HS-5 (cell line): ENCODE measurements at places on chromosomes 3 and 15.
A peak's percentile ranks its signal among the peaks of the same experiment; 100 is the strongest.

- no peak for DNase-seq
Observed at GRCh38 chr15:25243800-25244097, 195.1 kb downstream of the UBE3A start.

- no peak for DNase-seq
Observed at GRCh38 chr15:89805241-89806209, 9.1 kb downstream of the ANPEP start.

DNA sequence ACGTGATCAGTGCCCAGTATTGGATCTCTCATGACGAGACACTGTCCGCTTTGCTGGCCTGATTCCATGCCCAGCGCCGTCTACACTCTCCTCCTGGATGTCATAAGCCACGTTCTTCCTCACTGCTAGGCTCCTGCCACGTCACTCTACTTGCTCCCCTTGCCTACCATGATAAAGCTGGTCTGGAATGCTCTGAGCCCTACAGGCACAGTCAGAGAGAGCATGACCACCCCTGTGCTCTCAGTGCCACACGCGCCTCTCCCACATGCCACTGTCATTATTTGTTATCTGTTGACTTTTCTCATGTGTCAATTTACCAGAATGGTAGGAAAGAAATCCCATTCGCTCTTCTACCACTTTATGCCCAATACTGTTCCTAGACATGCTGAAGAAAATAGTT is 148.6 kb downstream of the ANO10 start:
- DNase-seq: no peak

GRCh38 chr3:151425627-151426340 is 35.1 kb downstream of the IGSF10 start:
- DNase-seq: no peak

GRCh38 chr3:63385629-63386028 is 107.5 kb downstream of the SYNPR start:
- DNase-seq: no peak

DNA sequence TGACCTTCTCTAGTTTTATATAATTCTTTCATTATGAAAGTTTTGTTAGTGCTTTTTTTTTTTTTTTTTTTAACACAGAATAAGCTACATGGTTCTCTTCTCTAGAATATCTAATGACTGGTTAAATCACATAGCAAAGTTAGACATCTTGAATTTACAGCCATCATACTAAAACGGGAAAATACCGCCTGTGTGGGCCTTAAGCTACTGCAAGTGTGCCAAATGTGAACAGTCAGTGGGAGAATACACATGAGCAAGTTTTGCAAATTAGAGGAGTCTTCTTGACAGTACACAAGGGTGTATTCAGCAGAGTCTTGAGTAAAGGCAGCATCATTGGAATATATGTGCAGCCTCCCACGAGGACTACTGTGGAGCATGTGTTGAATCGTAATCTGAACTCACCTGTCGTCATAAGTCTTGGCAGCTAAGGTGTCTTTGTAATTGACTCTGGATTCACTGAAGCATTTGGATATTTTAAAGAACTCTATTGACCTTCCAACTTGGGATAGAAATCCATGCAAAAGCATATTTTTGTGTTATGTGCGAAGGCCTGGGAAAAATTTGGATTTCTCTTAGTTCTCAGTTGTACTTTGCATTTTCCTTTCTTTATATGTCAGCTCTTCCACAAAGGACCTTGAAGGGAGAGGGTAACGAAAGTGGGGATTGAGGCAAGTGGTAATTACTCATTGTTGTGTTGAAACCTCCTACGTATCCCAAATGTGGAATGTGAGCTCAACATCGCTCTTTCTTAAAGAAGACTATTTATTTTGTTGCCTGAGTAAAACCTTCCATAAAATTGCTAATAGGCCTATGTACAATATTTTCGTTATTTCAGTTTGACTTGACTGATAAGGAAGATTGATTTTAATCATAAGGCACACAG is 117.4 kb downstream of the ATG7 start:
- DNase-seq: no peak

- DNase-seq: no peak
Observed at GRCh38 chr15:72516777-72517176, 42.6 kb downstream of the ARIH1 start.

DNA sequence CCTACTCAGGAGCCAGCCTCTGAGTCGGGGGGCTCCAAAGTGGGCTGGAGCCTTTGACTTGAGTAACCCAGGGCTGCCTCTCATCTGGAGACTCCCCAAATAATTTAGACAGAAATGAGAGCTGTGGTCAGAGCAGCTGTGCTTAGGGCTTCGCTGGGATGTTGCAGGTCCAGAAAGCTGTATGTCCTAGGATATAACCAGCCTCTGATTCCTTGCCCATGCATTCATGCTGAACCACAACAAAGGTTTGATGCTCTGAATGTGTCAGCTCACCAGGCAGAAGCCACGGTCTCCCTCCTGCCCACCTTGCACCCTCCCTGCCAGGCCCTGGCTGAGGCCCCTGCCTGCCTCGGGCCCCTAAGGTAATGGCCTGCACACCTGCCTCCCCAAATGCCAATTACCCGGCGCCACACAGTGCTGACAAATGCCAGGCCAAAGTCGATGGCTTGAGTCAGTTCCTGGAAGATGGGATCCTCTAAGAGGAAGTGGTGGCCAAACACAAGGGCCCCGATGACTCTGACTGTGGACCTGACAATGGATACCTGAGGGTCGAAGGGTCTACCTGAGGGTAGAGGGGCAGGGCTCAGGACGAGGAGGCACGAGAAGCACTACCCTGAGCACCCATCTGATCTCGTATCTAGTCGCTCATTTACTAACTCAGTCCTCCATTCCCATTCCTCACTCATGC is 21.7 kb upstream of the PARL start:
- no peak for DNase-seq

- DNase-seq: no peak
Observed at GRCh38 chr3:128503751-128504532, 10.9 kb upstream of the GATA2 start.

DNA sequence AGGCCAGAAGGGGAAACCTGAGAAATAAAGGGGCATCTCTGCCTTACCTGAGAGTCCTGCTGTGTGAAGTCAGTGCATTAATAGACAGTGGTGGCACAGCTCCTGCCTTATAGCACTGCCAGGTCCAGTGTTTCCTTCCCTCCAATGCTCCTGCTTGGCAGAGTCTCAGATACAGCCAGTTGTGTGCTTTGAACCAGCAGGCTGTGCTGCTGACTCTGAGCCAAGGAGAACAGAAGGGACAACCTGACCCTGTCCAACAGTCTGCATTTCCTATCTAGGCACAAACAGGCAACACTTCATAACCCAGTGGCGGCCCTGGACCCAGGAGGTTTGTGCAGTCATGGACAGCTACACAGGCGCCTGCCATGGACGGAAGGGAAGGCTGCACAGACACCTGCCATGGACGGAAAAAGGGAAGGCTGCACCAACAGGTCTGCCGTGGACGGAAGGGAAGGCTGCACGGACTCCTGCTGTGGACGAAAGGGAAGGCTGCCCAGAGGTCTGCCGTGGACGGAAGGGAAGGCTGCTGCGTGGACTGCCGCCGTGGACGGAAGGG is 33.9 kb upstream of the PLXNA1 start:
- no peak for DNase-seq

GRCh38 chr3:56260262-56260661 is 208.0 kb downstream of the ERC2 start:
- DNase-seq: no peak

DNA sequence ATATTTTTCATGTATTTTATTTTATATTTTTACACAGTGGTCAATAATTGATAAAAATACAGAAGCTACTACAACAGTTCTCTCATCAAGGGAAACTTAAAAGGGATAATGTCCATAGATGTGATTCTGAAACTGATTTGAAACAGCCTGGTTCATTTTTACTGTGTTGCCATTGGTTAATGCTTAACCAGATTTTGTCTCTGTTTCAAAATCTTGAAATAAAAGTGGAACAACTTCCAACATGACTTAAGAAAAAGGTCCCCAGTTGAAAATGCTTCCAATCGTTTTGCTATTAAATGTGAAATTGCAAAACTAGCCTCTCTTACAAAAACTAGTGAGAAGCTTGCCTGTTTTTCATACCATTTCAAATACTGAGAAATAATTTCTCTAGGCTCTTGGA is 240.7 kb downstream of the LPP start:
- no peak for DNase-seq

DNA sequence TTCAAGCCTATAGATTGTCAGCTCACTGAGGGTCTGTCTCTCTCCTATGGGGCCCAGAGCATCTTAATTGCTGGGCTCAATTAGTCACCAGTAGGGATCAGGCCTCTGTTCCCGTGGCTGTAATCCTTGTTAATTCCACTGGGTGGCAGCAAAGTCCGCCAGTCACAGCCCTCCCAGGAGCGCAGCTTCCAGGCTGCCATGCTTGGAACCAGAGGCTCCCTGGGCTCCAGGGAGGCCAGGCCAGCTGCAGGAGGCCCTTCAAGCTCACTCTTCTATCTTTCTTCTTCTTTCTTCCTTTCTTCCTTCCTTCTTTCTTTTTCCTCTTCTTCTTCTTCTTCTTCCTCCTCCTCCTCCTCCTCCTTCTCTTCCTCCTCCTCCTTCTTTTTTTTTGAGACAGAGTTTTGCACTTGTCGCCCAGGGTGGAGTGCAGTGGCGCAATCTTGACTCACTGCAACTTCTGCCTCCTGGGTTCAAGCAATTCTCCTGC is 14.4 kb downstream of the RNU5B-1 start:
- peak; percentile 52 for DNase-seq

DNA sequence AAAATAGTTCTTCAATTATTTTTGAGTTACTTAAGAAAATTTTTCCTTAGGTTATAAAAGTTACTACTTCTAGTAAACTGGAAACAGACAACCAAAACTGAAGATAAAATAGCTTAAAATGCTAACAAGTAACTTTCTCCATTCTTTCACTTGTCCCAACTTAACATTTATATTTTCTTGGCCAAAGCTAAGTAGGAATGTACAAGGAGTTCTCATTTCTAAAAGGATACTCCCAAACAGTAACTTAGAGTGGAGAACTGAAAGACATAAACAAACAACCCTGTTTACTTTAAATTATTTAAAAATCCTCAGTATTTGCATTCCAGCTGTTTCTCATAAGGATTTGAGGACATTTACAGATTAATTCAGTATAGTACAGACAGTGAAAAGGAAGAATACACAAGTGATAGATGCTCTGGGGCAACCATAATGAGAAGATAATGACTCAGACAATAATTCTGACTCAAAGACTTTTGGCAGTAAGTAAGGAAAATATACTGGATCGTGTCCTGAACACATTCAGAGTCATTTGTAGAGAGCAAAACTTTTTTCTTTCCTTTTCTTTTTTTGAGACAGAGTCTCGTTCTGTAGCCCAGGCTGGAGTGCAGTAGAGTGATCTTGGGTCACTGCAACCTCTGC is 29.2 kb upstream of the ANXA2 start:
- DNase-seq: no peak

DNA sequence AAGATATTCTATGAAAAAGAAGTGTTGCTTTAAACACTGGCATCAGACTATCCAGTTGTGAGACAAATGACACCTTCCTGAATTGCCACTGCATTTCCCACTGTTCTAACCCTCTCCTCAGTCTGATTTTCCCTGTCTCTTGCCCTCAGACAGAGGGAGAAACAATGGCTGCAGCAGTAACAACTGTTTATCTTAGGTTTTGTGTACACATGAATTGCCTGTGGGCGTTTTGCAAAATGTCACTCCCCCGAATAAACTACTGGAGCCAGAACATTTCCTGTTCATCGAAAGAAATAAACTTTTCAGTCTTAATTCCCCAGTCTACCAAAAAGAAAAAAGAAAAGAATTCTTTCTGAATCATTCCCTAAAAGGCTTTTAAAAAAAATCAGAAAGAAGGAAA is 155.1 kb downstream of the MAGI1 start:
- DNase-seq: no peak

GRCh38 chr3:169420429-169420828 is 243.1 kb downstream of the MECOM start:
- no peak for DNase-seq

DNA sequence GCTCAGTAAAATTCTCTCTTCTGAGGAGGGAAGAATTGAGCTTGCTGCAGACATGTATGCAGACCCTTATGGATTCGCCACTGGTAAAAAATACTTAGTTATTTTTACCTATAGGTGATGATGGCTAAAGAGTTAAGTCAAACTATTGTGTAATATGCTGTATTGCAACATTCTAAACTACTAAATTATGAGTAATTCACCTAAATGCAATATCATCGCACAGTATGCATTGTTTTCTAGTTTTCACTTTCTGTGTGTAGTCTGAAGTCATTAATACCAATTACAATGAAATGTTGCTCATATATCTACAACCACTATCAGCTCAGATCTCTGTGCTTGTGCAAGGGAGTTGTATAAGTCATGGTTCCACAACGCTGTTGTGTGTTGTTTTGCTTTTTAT is 48.7 kb upstream of the ROBO2 start:
- DNase-seq: peak; percentile 8

DNA sequence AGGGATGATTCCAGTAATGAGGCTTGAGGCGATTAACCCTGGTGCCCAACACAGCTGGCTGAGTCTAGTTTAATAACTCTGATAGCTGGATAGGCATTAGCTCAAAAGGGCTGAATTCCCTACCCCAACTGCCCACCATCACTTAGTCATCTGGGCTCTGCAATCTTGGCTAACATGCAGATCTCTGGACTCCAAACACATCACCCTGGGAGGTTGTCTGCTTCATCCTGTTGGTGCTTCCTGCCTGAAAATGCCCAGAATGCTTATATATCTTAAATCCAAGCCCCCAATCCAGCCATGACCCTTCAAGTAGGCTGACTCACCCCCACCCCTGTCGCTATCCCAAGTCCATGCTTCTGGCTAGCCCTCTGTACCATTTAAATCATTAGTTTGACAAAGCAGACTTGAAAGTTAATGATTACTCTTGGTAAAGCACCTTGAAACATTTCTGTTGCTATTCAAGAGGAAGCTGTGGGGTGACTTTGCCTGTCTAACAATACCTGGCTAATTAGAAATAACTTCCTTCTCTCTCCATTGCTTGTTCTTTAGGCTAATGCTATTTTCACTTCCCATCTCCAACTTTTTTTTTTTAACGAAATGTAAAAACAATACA is 107.0 kb upstream of the RORA start:
- DNase-seq: no peak

DNA sequence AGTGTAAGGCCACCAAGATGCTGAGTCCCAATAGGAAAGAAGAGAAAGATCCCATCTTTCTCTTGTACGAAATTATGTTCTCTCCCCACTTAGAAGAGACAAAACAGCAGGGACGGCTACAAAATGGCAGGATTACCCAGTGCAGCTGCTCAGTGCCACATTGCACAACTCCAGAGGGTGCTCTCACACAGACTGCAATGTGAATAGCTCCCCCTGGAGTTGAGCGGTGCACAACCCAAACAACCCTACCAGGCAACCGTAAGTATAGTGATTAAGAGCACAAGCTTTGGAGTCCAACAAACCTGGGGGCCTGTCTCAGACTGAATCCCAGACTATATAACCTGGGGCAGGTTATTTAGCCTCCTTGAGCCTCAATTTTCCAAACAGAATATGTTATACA is 3.1 kb upstream of the BHLHE40 start:
- no peak for DNase-seq

GRCh38 chr3:12898290-12898964 is 57.1 kb upstream of the RPL32 start:
- DNase-seq: no peak

DNA sequence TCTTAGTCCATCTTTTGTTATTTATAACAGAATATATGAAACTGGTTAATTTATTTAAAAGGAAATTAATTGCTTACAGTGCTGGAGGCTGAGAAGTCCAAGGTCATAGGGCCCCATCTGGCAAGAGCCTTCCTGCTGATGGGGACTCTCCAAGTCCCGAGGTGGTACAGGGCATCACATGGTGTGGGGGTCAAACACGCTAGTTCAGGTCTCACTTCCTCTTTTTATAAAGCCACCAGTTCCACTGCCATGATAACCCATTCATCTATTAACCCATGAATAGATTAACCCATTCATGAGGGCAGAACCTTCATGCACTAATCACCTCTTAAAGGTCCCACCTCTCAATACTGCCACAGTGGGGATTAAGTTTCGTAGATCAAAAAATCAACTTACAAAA is 659.3 kb downstream of the NAALADL2 start:
- DNase-seq: no peak
